Activated T-helper 2 cell treated with anti-CD3 and anti-CD28 coated beads, Interferon-gamma antibody, Interleukin-2, Interleukin-4, amounts not matched to agents 10 μg/mL and 5 μg/mL and 100 μg/mL, durations not matched to agents 14 hours and 24 hours and 36 hours (primary cell): ENCODE measurements at places on chromosomes 1 and 21.

GRCh38 chr21:46269466-46269865 is 15.9 kb downstream of the MCM3AP start:
- DNase-seq = no peak
- H3K36me3 ChIP-seq = peaks cover 65% of the 10 kb centered on the region
- no peaks in the 10 kb centered on the region for H3K27me3 ChIP-seq
- no peak overlapping the region for H3K27ac ChIP-seq
- no peak overlapping the region for H3K4me3 ChIP-seq
- H3K4me1 ChIP-seq = no peaks in the 10 kb centered on the region

GRCh38 chr1:112998592-112999235 is 42.7 kb upstream of the SLC16A1 start:
- no peaks in the 10 kb centered on the region for H3K4me1 ChIP-seq
- no peak overlapping the region for H3K4me3 ChIP-seq
- H3K27me3 ChIP-seq = no peaks in the 10 kb centered on the region
- DNase-seq = no peak
- peaks cover 16% of the 10 kb centered on the region for H3K36me3 ChIP-seq

- H3K4me3 ChIP-seq = no peak overlapping the region
- no peak overlapping the region for H3K27ac ChIP-seq
- no peak for DNase-seq
These were observed 121.4 kb downstream of the TGFBR3 start for GRCh38 chr1:91764471-91765115.

DNA sequence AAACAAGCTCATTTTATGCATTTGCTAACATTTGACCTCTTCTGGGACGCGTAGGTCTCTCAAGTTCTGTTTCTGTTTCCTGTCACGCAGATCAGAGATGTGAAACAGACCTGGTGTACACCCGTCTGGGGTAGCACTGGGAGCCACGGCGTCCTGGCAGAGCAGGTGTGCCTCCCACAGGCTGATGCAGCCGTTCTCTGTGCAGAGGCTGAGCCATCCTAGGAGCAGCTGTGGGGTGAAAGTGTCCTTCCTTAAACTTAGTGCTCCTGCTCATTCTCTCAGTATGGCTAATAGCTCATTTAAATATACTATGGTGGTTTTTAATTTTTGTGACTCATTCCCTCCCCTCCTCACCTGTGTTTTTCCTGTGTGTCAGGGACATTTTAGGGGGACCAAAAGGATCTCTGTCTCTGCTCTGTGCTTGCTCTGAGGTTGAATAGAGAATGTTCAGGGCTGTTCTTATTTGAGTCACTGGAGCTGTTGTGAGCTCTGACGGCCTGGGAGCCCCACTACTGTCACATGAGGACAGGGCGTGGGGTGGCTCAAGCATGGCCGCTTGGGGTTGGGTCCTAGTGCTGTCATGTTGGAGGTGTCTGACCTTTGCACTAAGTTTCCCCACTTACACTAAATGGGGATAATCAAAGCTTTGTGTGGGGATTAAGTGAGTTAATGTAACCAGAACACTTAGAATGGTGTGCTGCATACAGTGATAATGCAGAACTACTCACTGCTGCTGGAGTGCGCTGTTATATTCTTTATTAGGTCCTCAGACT is 43.0 kb downstream of the GALNT2 start:
- DNase-seq = peak; percentile 56
- peaks cover 29% of the 10 kb centered on the region for H3K36me3 ChIP-seq
- peak overlapping the region; percentile 23 for H3K4me3 ChIP-seq
- peak overlapping the region; percentile 88 for H3K27ac ChIP-seq
- peaks cover 78% of the 10 kb centered on the region for H3K4me1 ChIP-seq

- no peak overlapping the region for H3K27ac ChIP-seq
- no peak overlapping the region for H3K4me3 ChIP-seq
- no peaks in the 10 kb centered on the region for H3K4me1 ChIP-seq
- no peaks in the 10 kb centered on the region for H3K36me3 ChIP-seq
These were observed 513.7 kb downstream of the PLA2G4A start for GRCh38 chr1:187342495-187342894.

- no peak overlapping the region for H3K4me3 ChIP-seq
- H3K36me3 ChIP-seq = no peaks in the 10 kb centered on the region
- H3K27me3 ChIP-seq = no peaks in the 10 kb centered on the region
- no peak for DNase-seq
These were observed 111.9 kb upstream of the C21orf91 start for GRCh38 chr21:17931080-17931479.

DNA sequence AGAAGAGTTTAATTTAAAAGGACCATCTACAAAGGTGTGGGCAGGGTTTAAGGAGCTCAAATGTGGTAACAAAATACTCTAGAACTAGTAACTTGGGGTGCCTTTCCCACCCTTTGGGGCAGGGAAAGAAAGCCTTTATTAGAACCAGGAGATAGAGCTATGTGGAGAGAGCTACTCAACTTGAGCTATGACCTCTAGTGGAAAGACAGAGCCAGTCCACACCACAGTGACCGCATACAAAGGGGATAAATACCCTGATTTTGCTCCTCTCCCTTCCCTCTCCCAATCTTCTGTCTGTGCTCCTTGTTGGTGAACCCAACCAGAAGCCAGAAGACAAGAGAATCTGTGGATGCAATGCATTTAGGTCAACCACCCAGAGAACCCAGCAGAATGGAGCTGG is 54.4 kb upstream of the JAK1 start:
- H3K27me3 ChIP-seq = peaks cover 3% of the 10 kb centered on the region
- no peak overlapping the region for H3K27ac ChIP-seq
- no peaks in the 10 kb centered on the region for H3K4me1 ChIP-seq
- H3K36me3 ChIP-seq = no peaks in the 10 kb centered on the region

DNA sequence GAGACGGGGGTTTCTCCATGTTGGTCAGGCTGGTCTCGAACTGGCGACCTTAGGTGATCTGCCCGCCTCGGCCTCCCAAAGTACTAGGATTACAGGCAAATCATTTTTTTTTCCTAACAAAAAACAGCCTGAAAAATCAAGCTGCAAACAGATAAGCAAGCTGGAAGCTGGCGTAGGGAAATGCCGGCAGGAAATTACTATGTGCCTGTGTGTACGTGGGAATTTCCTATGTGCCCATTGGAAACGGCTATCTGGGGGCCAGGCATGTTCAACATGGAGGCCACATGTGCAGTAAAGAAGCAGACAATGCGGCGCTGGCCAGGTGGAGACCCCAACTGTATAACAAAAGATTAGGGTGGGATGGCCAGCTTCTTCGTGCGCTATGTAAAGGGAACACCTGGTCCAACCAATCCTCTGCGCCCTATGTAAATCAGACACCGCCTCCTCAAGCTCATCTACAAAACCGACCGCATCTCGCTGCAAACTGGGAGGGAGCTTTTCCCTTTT is 9.1 kb upstream of the AADACL4 start:
- H3K27me3 ChIP-seq = peaks cover 7% of the 10 kb centered on the region
- no peak overlapping the region for H3K4me3 ChIP-seq
- H3K27ac ChIP-seq = no peak overlapping the region
- DNase-seq = no peak
- no peaks in the 10 kb centered on the region for H3K36me3 ChIP-seq

- no peak overlapping the region for H3K27ac ChIP-seq
- peaks cover 24% of the 10 kb centered on the region for H3K4me1 ChIP-seq
- no peaks in the 10 kb centered on the region for H3K27me3 ChIP-seq
- H3K4me3 ChIP-seq = peak overlapping the region; percentile 37
- DNase-seq = no peak
These were observed 2.5 kb downstream of the ZNF362 start for GRCh38 chr1:33258788-33259274.

DNA sequence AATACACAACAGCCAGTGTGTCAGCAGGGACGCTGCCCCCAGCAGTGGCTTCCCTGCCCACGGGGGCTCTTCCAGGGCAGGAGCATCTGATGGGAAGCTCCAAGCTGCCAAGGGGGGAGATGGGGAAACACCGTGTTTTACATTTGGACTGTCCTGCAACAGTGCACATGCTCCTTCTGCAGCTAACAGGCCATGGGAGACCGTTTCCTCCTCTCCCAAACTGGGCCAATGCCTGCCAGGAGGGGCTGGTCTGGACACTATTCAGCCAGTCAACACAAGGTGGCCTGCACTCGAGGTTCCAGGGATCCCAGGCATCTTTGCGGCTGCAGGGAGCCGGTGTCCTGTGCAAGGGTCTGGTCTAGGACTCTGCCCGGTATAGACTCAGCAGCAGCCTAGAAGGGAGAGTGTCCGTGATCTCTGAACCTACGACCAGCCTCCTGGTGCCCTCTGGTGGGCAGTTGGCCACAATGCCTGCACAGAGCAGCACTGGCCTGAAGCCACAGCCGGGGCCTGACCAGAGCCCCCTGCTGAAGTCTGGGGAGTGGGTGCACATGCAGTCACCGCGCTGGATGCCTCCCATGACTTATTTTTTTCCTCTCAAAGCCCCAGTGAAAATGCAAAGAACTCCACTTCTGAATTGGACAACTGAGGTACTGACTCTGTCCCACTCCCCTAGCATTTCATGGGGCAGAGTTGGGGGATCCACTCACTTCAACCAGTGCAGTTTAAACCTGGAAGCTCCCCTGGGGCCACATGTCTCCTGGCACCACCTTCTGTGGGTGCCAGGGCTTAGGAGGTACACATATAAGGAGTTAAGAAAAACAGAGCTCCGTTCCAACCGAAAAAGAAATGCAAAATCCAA is 33.3 kb downstream of the RCC2 start:
- peaks cover 47% of the 10 kb centered on the region for H3K36me3 ChIP-seq
- no peak for DNase-seq
- no peak overlapping the region for H3K27ac ChIP-seq
- no peak overlapping the region for H3K4me3 ChIP-seq
- no peaks in the 10 kb centered on the region for H3K4me1 ChIP-seq

DNA sequence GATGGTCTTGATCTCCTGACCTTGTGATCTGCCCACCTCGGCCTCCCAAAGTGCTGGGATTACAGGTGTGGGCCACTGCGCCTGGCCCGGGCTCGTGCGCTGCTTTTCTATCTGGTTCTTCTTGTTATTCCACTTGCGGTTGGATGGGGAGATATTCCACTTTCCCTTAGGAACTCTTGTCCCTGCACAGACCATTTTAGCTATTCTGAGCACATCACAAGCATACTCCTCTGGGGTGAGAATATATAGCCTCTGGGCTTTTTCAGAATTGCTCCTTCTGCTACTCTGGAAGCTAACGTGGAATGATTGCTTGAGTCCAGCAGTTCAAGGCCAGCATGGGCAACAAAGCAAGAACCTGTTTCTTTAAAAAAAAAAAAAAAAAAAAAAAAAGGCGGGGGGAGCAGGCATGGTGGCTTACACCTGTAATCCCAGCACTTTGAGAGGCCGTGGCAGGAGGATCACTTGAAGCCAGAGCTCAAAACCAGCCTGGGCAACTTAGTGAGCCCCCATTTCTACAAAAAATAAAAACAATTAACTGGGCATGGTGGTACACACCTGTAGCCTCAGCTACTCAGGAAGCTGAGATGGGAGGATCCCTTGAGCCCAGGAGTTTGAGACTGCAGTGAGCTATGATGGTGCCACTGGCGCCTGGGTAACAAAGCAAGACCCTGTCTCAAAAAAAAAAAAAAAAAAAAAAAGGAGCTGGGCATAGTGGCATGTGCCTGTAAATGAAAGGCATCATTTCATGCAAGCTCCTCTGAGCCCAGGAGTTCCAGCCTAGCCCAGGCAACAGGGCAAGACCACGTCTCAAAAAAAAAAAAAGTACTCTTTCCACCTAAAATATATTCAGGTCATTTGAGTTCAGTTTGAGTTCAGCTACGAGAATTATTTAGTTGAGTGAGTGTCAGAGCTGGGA is 11.8 kb upstream of the PGD start:
- no peak overlapping the region for H3K4me3 ChIP-seq
- H3K27me3 ChIP-seq = no peaks in the 10 kb centered on the region
- H3K4me1 ChIP-seq = peaks cover 8% of the 10 kb centered on the region
- DNase-seq = no peak

DNA sequence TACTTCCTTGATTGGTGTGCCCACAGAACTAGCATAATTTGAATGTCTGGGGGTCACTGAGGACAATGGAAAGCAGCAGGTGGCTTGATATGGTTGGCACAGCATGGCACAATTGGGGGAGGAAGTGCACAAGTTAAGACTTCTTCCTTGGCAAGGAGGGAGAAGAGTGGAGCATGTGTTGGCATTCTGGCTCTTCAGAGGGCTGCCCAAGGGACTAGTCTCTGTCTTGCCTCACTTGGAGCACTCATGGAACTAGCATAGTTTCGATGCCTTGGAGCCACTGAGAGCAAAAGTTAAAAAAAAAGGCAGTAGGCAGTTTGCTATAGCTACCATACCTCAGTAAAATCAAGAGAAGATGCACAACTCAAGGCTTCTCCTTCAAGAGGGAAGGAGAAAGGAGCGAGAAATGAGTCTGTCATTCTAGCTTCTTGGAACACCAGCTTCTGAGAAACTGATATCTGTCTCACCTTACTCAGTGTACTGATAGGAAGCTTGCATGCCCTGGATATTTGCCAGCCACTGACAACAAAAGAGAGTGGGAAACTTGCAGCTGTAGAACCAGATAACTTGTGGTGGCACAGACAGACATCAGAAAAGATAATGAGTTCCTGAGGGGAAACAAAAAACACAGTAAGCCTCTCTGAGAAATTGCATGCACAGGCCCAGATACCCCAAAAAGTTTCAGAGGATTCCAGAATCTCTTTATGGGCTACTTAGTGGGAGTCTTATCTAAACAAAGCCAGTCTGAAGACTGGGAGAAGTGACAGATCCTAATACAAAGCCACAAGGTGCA is 207.5 kb upstream of the SAMSN1 start:
- no peak overlapping the region for H3K4me3 ChIP-seq
- H3K27me3 ChIP-seq = peaks cover 25% of the 10 kb centered on the region
- no peak for DNase-seq
- peaks cover 15% of the 10 kb centered on the region for H3K4me1 ChIP-seq
- H3K27ac ChIP-seq = no peak overlapping the region

- peaks cover 77% of the 10 kb centered on the region for H3K36me3 ChIP-seq
- H3K4me3 ChIP-seq = no peak overlapping the region
- peak overlapping the region; percentile 82 for H3K27ac ChIP-seq
- DNase-seq = peak; percentile 49
- no peaks in the 10 kb centered on the region for H3K27me3 ChIP-seq
- H3K4me1 ChIP-seq = peaks cover 14% of the 10 kb centered on the region
These were observed 19.1 kb downstream of the RUNX3 start for GRCh38 chr1:24910751-24911650.

- no peak for DNase-seq
- H3K27ac ChIP-seq = no peak overlapping the region
- no peaks in the 10 kb centered on the region for H3K36me3 ChIP-seq
These were observed 130.3 kb upstream of the PLXNA2 start for GRCh38 chr1:208374391-208374941.

DNA sequence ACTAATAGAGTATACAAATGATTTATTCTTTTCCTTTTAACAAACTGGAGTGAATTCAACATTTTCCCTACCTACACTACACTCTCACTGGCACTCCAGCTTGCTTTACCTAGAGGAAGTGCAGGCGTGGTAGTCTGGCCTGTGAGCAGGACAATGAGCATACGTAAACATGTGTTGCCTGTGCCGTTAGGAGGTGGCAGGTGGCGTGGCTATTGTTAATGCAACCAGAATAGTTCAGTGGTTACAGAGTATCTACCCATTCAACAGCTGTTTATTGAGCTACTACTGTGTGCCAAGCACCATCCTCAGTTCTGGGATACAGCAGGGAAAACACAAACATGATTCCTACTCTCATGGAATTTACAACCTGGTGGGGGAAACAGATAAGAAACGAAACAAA is 299.7 kb upstream of the KAZN start:
- no peaks in the 10 kb centered on the region for H3K4me1 ChIP-seq
- H3K27me3 ChIP-seq = no peaks in the 10 kb centered on the region
- DNase-seq = no peak
- H3K36me3 ChIP-seq = no peaks in the 10 kb centered on the region
- H3K27ac ChIP-seq = no peak overlapping the region
- no peak overlapping the region for H3K4me3 ChIP-seq
